ENCODE measurements at places on chromosomes 4 and X.

GRCh38 chr4:45778514-45778913 is 345.3 kb downstream of the GABRG1 start:
- H3K27me3 ChIP-seq = no peaks in the 10 kb centered on the region
- no peak for ATAC-seq
- no peaks in the 10 kb centered on the region for H3K36me3 ChIP-seq
- no peak overlapping the region for H3K27ac ChIP-seq
- no peaks in the 10 kb centered on the region for H3K4me1 ChIP-seq
- no peak overlapping the region for H3K4me3 ChIP-seq

DNA sequence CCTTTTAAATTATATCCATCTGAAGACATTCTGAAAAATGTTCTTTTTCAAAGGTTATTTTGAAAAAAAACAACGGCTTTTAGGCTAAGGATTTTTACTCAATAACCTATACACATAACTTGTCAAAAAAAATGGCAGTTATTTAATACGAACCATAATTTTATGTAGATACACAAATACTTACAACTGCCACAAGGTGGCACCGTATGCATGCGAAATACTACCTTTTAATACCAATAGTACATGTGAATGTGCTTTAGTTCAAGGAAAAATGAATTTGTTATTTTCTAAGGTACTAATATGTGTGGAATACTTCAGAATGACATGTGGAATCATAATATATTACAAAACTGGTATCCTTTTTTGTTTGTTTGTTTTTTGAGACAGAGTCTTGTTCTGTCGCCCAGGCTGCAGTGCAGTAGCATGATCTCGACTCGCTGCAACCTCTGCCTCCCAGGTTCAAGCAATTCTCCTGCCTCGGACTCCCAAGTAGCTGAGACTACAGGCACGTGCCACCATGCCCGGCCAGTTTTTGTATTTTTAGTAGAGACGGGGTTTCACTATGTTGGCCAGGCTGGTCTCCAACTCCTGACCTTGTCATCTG is 4.6 kb upstream of the MAD2L1 start:
- no peak overlapping the region for H3K4me3 ChIP-seq
- H3K4me1 ChIP-seq = peaks cover 27% of the 10 kb centered on the region
- H3K36me3 ChIP-seq = no peaks in the 10 kb centered on the region
- no peak for ATAC-seq
- no peak overlapping the region for H3K27ac ChIP-seq
- no peaks in the 10 kb centered on the region for H3K27me3 ChIP-seq

GRCh38 chr4:8303081-8303480 is 33.5 kb downstream of the HTRA3 start:
- no peaks in the 10 kb centered on the region for H3K4me1 ChIP-seq
- H3K4me3 ChIP-seq = no peak overlapping the region
- ATAC-seq = no peak
- peaks cover 73% of the 10 kb centered on the region for H3K27me3 ChIP-seq

DNA sequence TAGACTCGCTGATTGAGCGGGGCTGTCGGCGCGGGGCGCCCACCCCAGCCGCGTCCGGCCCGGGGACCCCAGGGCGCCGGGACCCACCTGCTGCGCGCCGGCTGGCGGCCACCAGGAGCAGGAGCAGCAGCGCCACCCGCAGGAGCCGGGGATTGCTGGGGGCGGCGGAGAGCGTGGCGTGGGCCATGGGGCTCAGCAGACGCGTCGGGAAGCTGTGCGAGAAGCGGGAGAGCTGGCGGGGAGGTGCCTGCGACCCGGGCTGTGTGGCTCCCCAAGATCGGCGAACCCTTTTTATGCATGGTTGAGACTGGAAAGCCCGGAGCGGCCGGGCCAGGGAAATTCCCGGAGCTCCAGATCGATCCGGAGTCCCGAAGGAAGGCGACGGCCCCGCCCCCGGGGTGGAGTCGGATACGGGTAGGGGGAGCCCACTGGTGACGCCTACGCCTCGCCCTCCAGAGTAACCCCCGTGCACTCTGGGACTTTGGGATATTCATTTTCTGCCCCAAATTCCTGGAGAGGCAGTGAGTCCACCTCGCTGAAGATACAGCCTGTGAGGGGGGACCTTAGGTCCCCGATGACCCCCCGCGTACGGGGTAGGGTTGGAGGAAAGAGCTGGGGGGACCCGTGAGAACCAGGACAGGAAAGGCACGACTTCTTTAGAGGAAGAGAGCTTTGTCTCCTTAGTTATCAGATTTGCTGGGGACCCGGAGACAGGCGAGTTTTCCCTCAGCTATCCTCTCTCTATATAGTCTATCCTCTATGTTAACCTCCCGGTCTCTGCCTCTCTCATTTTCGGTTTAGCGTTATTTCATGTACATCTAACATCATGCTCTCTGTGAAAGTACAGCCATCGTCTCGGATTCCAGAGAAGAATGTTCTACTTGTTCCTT is at the start of gene CXCL3:
Gene CXCL3 (minus strand): TSS at position 265 of the 890 bp plus-strand sequence. CDS start 78 bp downstream, at position 187.
- peak within 1 kb of the TSS; percentile 72 for H3K4me3 ChIP-seq
- ATAC-seq = peak; percentile 34
- H3K27ac ChIP-seq = no peak within 1 kb of the TSS

- H3K27ac ChIP-seq = no peak overlapping the region
- ATAC-seq = no peak
- no peaks in the 10 kb centered on the region for H3K27me3 ChIP-seq
- no peaks in the 10 kb centered on the region for H3K4me1 ChIP-seq
These were observed 9.5 kb upstream of the FAM200B start for GRCh38 chr4:15672101-15672500.

GRCh38 chrX:8345473-8345872 is 119.2 kb upstream of the VCX3B start:
- ATAC-seq = no peak
- no peaks in the 10 kb centered on the region for H3K27me3 ChIP-seq
- no peaks in the 10 kb centered on the region for H3K36me3 ChIP-seq
- H3K4me1 ChIP-seq = no peaks in the 10 kb centered on the region
- no peak overlapping the region for H3K27ac ChIP-seq

- H3K4me3 ChIP-seq = no peak overlapping the region
- H3K27me3 ChIP-seq = peaks cover 8% of the 10 kb centered on the region
- no peak overlapping the region for H3K27ac ChIP-seq
- no peaks in the 10 kb centered on the region for H3K36me3 ChIP-seq
- ATAC-seq = no peak
These were observed 20.2 kb downstream of the PRSS48 start for GRCh38 chr4:151297170-151297569.

GRCh38 chr4:22091906-22092305 is 143.3 kb upstream of the KCNIP4 start:
- no peak for ATAC-seq
- H3K4me3 ChIP-seq = no peak overlapping the region
- no peaks in the 10 kb centered on the region for H3K4me1 ChIP-seq
- H3K27me3 ChIP-seq = no peaks in the 10 kb centered on the region
- H3K27ac ChIP-seq = no peak overlapping the region
- no peaks in the 10 kb centered on the region for H3K36me3 ChIP-seq

- no peak for ATAC-seq
- no peaks in the 10 kb centered on the region for H3K36me3 ChIP-seq
- no peaks in the 10 kb centered on the region for H3K4me1 ChIP-seq
These were observed 233.3 kb downstream of the STPG2 start for GRCh38 chr4:97910005-97910404.

DNA sequence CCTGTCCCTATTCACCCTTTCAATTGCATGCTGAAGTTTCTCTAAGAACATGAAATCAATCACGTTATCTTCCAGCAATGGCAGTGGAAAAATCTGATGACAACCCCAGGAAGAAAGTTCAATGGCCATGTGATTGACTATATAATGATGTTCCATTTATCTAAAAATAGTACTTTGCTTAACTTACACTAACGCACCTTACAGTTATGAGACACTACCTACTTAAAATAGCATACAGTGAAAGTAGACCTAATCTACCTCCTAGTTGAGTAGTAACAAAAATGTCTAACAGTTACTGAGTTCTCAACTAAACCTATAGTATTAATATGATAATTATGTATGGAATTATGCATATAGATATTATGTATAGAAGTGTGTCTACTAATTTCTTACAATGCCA is 28.6 kb upstream of the PGM2 start:
- no peak overlapping the region for H3K4me3 ChIP-seq
- peaks cover 28% of the 10 kb centered on the region for H3K27me3 ChIP-seq
- H3K4me1 ChIP-seq = no peaks in the 10 kb centered on the region
- no peak overlapping the region for H3K27ac ChIP-seq
- ATAC-seq = no peak
- no peaks in the 10 kb centered on the region for H3K36me3 ChIP-seq

GRCh38 chrX:107845625-107846024 is 20.0 kb downstream of the MID2 start:
- no peak overlapping the region for H3K4me3 ChIP-seq
- H3K27ac ChIP-seq = no peak overlapping the region
- ATAC-seq = no peak
- H3K4me1 ChIP-seq = no peaks in the 10 kb centered on the region
- H3K36me3 ChIP-seq = no peaks in the 10 kb centered on the region

- H3K4me3 ChIP-seq = no peak overlapping the region
- H3K27me3 ChIP-seq = peaks cover 11% of the 10 kb centered on the region
- no peak overlapping the region for H3K27ac ChIP-seq
- H3K36me3 ChIP-seq = no peaks in the 10 kb centered on the region
- ATAC-seq = no peak
These were observed 111.1 kb downstream of the APOOL start for GRCh38 chrX:85114776-85115175.

DNA sequence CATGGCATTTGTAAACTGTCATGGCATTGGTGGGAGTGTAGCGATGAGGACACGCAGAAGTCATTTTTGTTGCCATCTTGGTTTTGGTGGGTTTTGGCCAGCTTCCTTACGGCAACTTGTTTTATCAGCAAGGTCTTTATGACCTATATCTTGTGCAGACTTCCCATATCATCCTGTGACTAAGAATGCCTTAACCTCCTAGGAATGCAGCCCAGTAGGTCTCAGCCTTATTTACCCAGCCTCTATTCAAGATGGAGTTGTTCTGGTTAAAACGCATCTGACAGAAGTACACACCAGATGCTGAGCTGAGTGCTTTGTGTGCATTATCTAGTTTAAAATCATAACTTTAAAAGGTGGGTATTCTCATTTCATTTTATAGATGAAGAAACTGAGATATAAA is 268.8 kb upstream of the GALNT7 start:
- H3K4me3 ChIP-seq = no peak overlapping the region
- H3K27me3 ChIP-seq = no peaks in the 10 kb centered on the region
- no peak overlapping the region for H3K27ac ChIP-seq
- no peak for ATAC-seq
- H3K4me1 ChIP-seq = no peaks in the 10 kb centered on the region

DNA sequence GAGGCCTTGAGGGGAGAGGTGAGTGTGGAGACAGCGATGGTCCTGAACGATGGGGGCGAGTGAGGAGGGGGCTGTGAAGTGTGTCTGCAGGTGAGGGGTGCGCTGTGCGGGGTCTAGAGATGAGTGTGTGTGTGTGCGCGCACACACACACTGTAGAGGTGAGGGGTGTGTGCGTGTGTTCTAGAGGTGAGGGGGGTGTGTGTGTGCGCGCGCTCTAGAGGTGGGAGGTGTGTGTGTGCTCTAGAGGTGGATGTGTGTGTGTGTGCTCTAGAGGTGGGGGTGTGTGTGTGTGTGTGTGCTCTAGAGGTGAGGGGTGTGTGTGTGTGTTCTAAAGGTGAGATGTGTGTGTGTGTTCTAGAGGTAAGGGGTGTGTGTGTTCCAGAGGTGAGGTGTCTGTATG is 574 bp downstream of the BST1 start:
- H3K27ac ChIP-seq = no peak overlapping the region
- peaks cover 41% of the 10 kb centered on the region for H3K27me3 ChIP-seq
- peak; percentile 25 for ATAC-seq
- peak overlapping the region; percentile 10 for H3K4me3 ChIP-seq
- no peaks in the 10 kb centered on the region for H3K4me1 ChIP-seq

DNA sequence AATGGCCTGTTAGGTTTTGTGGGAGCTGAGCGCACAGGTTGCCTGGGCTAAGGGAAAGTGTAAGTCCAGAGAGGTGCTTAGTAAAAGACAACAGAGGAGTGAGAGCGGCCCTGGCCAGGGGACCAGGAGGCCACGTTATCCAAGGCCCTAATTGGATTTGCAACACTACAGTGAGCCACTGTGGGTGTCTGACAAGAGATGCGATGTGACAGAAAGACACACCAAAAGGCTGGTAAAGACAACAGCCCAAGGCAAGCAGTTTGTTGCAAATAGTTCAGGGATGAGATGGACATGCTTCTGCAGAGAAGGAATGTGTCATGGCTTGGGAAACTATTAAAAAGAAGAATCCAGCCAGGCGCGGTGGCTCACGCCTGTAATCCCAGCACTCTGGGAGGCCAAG is 162.7 kb upstream of the KIT start:
- H3K27ac ChIP-seq = no peak overlapping the region
- no peaks in the 10 kb centered on the region for H3K36me3 ChIP-seq
- H3K27me3 ChIP-seq = peaks cover 12% of the 10 kb centered on the region
- H3K4me3 ChIP-seq = no peak overlapping the region

DNA sequence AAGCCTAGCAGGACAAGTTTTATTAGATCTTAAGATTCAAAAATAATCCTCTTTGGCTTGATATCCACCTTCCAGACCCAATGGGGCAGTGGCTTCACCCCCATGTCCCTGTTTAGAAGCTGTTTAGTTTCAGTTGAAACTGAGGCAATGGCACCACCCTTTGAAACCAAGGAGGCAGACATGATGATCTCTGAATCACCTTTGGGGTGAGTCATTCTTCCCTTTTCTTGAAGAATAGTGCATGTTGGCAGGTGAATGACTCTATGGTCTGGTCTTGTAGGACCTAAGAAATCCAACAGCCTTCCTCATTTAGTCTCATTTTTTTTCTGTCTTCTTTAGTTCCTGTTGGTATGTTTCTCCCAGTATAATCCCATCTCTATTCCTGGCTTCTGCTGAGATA is 29.5 kb upstream of the BMP15 start:
- no peaks in the 10 kb centered on the region for H3K4me1 ChIP-seq
- H3K4me3 ChIP-seq = no peak overlapping the region
- H3K36me3 ChIP-seq = no peaks in the 10 kb centered on the region
- no peak for ATAC-seq

GRCh38 chr4:55910140-55910539 is 38.6 kb upstream of the CEP135 start:
- peaks cover 11% of the 10 kb centered on the region for H3K4me1 ChIP-seq
- H3K27ac ChIP-seq = no peak overlapping the region
- no peak for ATAC-seq
- H3K4me3 ChIP-seq = no peak overlapping the region

GRCh38 chr4:91758487-91758886 is 545.3 kb upstream of the GRID2 start:
- no peak for ATAC-seq
- H3K27ac ChIP-seq = no peak overlapping the region
- no peaks in the 10 kb centered on the region for H3K36me3 ChIP-seq
- no peak overlapping the region for H3K4me3 ChIP-seq
- H3K27me3 ChIP-seq = no peaks in the 10 kb centered on the region
- no peaks in the 10 kb centered on the region for H3K4me1 ChIP-seq
